ENCODE measurements at places on chromosomes 1 and 21.

- no peak for DNase-seq
These were observed 64.1 kb upstream of the TBX15 start for GRCh38 chr1:119052267-119052666.

- DNase-seq: no peak
These were observed 94.3 kb downstream of the VAV3 start for GRCh38 chr1:107870696-107871095.

- no peak for DNase-seq
These were observed 381.0 kb downstream of the HHAT start for GRCh38 chr1:210709701-210710100.

- DNase-seq: no peak
These were observed 13.4 kb downstream of the BCAN start for GRCh38 chr1:156655151-156655903.

GRCh38 chr1:19981170-19981506, 1.7 kb upstream of the PLA2G2A start:
- no peak for DNase-seq

DNA sequence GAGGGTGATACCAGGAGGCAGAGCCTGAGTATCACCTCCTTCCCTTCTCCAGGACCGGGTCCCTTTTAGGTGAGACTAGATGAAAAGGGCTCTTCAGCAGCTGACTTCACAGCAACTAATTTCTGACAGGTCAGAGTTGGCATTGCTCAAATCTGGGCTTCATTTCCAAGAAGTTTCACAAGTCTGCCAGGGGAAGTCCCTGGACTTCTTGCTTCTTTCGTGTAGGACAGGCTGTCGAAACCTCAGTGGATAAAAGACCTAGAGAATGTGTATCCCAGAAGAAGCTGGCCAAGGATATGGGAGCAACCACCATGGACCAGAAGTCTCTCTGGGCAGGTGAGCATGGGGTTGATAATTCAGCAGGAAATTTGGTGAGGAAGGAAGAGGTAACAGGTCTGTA, at the start of gene CHI3L2:
Gene CHI3L2 (plus strand): TSS at position 280 of the 400 bp plus-strand sequence. CDS start 17 bp downstream, at position 297.
- no peak for DNase-seq

Measured in nephron progenitor cell (in vitro differentiated cells).